NCI-H1417 (cell line): ENCODE measurements at places on chromosomes 2 and 18.

DNA sequence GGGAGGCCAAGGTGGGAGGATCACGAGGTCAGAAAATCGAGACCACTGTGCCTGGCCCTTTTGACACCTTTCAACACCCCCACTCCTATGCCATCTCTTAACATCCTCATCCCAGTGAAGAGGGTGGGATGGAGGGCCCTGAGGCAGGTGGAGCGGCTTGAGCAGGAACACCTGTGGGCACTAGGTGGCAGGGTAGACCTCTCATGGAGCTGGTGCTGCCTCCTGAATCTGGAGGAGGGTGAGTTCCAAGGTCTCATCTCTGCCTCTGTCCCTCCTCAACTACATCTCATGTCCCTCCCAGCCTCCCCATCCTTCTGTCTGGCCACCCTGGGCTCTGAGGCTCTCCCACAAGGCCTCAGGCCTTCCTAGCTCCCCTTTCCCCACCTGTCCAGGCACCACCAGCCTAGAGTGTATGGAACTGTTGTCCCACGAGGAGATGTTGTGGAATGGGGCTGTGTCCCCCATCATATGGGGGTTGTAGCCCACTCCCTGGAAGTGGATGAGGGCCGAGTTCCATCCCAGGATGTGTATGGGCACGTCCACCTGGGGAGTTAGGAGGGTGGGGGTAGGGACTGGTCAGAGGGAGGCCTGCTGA, 17.0 kb upstream of the CRYBA2 start:
- no peak for DNase-seq

- DNase-seq = no peak
Measured at GRCh38 chr2:42045352-42045751, 2.5 kb upstream of the PKDCC start.

DNA sequence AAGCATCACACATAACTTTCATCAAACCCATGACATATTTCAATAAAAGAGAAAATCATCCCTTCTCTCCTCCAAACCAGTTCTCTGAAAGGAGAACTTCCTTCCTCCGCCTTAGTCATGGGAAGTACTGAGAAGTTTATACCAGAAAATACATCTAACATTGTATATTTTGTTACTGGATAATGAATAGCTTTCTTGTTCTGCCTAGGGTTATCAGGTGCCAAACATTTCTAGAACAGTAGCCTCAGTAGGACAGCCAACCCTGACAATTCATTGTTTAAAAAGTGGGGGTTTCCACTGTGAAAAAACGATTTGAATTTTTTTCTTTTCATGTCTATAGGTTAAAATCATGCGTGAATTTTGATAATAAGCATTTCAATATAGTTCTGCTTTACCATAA, 16.0 kb upstream of the DAW1 start:
- DNase-seq = no peak

DNA sequence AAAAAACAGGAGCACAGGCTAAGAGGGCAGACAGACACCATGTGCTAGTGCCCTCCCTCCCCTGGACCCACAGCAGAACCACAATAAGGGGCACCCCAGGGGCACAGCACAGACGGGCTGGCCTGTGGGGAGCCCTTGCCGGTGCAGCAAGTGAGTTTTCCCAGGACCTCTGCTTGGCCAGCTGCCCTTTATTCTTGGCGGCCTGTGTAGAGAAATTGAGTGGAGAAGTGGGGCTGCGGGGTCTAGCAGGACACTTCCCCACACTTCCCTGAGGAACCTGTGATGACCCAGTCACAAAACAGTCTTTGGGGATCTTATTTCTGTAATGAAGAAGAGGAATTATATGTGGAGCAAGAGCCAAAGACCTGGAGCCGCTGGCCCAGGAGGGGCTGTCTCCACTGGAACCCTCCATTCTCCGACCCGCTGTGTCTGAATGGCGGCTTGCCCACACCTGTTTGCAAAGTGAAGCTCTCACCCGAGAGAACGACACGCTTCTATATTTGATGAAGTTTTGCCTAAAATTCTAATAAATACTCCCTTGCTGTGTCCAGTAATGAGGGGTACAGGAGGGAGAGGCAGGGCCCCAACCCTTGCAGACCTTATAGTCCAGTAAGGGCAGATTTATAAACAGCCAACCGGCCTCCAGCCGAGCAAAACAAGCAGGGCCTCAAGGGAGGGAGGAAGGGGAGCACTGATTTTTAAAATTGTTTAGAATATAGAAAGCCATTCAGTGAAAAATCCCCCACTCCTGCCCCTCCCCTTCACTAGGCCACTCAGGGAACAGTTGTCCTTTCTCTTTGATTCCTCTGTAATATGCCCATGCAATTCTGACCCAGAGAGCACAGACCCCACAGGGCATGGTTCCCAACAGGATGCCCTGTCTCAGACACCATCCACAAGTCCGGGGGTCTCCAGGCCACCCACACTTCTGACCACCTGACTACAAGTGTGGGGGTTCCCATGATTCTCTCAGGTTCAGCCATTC, 44.7 kb upstream of the SNED1 start:
- DNase-seq = no peak

DNA sequence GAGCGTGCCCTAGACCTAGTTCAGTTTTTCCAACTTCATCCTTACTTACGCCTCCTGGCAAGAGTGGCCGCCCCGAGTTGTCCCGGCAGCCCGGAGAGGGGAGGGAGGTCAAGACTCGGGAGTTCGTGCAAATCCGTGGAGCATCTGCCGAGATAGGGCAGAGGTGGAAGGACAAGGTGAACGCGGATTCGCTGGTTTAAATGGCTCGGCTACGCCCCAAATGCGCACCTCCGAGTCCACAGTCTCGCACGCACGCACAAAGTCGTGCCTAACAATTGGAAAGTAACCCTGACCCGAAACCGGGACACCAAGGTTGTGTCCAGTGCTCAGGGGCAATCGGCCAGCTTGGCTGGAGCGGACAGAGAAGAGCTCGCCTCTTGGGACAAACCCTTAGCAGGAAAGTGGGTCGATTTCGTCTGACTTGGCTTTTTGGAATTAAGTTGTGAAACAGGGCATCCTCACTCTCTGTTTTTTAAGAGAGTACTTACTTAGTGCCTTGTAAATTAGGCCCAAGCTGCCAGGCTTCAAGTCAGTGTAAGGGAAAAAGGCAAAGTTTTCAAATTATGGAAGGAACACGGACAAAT, 726 bp upstream of the SS18 start:
- no peak for DNase-seq

DNA sequence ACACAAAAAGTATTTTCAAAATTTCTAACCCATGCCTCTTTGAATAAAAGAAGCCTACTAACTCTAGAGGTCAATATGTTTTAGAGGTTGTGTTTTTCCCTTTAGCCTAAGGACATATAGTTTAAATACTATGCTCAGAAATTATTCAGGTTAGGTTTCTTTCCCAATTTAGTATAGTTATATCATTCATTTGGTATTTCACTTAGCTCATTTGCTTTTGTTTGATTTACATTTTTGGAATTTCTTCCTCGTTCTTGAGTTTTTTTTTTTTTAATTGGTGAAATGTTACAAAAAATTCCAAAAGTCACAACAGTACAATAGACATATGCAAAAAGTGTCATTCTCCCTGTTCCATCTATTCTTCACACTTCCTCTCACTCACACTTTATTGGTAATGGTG, 371.3 kb upstream of the TNP1 start:
- no peak for DNase-seq

GRCh38 chr18:63291278-63291677, 28.3 kb downstream of the BCL2 start:
- DNase-seq = no peak

- DNase-seq = no peak
Measured at GRCh38 chr2:11419781-11420180, 46.2 kb downstream of the E2F6 start.

DNA sequence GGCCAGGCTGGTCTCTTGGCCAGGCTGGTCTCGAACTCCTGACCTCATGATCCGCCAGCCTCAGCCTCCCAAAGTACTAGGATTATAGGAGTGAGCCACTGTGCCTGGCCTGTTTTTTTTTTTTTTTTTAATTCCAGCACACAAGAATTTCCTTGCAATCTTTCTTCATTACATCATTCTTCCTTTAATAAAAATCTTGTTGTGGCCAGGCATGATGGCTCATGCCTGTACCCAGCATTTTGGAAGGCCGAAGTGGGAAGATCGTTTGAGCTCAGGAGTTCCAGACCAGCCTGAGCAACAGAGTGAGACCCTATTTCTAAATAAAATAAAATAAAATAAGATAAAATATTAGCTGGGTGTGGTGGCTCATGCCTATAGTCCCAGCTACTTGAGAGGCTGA, 21.4 kb upstream of the PLEKHM3 start:
- no peak for DNase-seq
